ENCODE measurements at places on chromosomes 16 and 17.

DNA sequence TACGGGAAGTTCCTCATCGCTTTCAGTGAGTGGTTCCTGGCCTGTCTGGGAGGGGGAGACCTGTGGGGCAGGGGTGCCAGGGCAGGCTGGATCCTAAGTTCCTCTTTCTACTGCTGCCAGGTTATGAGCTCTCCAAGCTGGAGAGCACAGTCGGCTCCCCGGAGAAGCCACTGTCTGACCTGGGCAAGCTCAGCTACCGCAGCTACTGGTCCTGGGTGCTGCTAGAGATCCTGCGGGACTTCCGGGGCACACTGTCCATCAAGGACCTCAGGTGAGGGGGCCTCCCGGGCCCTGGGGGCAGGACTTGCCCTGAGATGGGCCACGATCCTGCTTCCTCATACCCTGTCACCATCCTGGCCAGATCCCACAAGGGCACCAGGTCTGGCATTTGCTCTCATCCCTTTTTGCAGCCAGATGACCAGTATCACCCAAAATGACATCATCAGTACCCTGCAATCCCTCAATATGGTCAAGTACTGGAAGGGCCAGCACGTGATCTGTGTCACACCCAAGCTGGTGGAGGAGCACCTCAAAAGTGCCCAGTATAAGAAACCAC is 5.1 kb downstream of the PRSS8 start:
- DNase-seq: no peak

DNA sequence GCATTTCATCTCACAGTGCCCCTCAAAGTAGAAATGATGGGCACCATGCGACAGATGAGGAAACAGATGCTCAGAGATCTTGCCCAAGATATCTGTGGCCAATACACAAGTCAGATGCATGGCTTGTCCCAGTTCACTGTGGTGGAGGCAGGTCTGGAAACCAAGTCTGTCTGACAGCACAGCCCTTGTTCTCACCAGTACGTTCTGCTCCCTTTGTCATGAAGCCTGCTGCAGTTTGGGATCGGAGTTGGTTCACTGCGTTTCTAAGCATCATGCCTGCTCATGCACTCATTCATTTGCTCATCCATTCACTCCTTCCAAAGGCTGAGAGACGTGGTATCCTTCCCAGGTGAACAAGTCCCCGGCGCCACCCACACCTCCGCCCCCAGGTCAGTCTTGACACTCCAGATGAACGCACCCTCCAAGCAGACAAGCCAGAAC is 27.2 kb upstream of the MEAK7 start:
- peak; percentile 8 for DNase-seq

DNA sequence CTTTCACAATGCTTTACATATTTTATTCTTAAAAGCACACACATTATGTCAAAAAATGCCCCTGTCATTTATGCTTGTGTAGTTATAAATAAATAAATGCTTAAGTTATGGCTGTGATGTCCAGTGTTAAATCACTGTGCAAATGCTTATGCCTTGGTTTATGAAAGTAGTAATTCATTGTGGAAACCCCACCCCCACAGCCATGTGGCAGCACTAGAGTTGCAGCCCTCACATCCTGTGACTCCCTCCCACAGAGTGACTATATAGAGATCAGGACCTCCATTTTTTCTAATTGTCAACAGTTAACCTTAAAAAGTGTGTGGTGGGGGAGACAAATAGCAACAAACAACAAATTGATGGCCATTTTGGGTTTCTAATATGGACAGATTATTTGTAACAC is 2.4 kb downstream of the SKAP1 start:
- no peak for DNase-seq

GRCh38 chr17:82076018-82076784 is 10.6 kb upstream of the DUS1L start:
- peak; percentile 35 for DNase-seq

GRCh38 chr17:72034000-72034399 is 86.8 kb upstream of the SOX9 start:
- DNase-seq: no peak

- DNase-seq: no peak
These were observed at the start of gene HAP1 for GRCh38 chr17:41734139-41734948. HAP1 (minus strand) TSS chr17:41734643; CDS start chr17:41734634, 9 bp downstream.

DNA sequence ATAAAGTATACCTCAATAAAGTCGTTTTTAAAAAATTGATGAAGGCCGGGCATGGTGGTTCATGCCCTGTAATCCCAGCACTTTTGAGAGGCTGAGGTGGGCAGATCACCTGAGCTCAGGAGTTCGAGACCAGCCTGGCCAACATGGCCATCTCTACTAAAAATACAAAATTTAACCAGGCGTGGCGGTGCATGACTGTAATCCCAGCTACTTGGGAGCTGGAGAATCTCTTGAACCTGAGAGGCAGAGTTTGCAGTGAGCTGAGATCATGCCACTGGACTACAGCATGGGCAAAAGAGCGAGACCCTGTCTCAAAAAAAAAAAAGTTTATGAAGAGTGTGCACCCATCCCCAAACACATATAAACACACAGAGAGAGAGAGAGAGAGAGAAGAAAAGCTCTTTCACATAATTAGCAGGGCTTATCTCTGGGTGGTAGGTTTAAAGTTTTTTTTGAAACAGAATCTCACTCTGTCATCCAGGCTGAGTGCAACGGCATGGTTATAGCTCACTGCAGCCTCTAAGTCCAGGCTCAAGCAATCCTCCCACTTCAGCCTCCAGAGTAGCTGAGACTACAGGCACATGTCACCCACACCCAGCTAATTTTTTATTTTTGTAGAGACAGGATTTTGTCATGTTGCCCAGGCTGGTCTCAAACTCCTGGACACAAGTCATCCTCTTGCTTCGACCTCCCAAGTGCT is 3.0 kb downstream of the SREBF1 start:
- DNase-seq: no peak

DNA sequence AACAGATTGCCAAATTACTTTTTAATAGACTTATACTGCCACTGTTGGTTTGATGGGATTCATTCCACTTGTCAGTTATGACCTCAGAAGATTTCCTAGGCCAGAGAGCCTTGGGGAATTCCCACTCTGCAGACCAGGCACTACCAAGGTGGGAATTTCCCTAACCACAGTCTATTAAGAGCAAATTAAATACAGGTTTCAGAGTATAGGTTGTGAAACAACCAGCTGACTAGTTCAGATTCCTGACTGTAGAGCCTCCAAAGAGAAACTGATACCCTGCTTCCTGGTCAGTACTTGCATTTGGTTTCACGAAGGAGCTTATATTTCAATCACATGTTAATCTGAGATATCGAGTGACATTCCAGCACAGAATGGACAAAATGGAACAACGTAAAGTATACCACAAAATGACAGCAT is 186.5 kb downstream of the STX8 start:
- DNase-seq: peak; percentile 92

DNA sequence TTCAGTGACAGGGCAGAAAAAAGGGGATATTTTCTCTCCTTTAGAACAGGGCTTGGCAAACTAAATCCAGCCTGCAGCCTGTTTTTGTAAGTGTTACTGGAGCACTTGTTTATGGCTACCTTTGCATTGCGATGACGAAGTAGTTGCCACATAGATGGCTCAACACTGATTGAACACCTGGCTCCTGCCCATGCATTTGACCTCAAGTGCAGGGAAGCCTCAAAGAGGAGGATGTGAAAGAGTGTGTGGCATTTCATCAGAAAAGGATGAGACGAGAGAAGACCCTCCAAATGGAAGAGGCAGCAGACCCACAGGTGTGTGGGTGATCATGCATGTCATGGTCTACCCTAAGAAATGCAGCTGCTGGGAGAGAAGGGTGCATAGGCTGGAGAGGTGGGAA is 32.7 kb upstream of the IRX5 start:
- DNase-seq: no peak

- no peak for DNase-seq
These were observed 18.7 kb downstream of the TNS4 start for GRCh38 chr17:40482722-40483121.

DNA sequence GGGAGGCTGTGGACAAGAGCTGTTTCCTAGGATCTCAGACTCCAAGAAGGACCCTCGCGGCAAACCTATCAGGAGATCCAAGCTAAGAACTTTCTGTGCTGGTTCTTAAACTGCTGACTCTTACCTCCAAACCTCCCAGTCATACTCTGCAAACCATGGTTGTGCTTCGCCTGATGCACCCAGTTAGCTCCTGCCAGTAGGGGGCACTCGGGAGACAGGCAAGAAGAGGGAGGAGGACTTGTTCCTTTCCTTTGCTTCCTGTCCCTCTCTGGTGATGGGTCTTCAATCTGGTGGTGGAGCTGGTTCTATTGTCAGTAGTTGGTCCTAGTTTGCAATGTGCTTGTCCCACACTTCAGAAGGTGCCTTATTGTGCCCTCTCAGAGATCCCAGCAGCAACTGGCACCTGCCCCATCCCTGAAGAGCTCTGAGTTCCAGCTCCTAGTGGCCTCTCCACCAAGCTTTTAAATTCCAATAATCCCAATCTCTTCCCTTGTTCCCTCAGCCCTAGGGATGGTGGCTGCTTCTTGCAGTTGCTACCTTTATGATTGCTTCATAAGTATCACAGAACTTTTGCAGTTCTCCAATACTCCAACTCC is 113.5 kb upstream of the RPL38 start:
- peak; percentile 64 for DNase-seq

GRCh38 chr16:3087243-3088235 is 11.6 kb downstream of the ZSCAN10 start:
- DNase-seq: no peak

- DNase-seq: no peak
These were observed 1.8 kb downstream of the PRM3 start for GRCh38 chr16:11271610-11272009.

GRCh38 chr17:78019367-78019975 is 61.0 kb downstream of the TNRC6C start:
- peak; percentile 55 for DNase-seq

- no peak for DNase-seq
These were observed 16.2 kb upstream of the MTMR4 start for GRCh38 chr17:58530655-58531054.

DNA sequence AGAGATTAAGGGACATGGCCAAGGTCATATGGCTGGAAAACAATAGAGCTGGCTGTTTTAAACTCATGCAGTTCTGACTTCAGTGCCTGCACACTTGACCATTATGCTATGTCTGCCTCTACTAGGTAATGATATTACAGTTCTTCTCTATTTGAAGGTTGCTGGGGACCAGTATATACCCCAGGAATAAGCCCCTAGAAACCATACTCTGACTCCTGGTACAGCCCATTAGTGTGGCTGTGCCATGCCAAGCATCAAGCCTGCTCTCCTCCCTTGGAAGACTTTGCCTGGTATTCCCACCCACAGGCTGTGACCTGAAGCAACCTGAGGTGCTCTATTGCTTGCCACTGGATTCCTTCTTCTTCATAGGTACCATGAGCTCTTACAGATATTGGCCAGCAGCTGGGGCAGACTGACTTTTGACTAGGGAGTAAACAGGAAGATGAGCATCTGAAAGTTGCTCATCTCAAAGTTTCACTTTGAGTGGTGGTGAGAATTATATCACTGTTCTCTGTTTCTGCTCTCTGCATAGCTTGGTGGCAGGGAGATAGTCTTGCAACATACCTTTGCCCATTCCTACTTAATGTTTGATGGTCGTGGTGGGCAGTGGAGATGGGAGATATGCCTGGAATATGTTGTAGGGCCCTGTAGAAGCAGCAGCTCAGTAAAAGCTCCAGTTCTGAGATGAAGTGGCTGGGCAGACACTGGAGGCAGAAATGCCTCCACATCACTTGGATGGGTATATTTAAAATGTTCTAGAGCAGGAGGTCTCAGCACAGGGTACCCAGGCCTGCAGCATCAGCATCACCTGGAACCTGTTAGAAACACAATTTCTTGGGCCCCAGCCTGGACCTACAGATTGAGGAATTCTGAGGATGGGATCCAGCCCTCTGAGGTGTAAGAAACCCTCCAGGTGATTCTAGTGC is 274.7 kb downstream of the HS3ST4 start:
- no peak for DNase-seq

DNA sequence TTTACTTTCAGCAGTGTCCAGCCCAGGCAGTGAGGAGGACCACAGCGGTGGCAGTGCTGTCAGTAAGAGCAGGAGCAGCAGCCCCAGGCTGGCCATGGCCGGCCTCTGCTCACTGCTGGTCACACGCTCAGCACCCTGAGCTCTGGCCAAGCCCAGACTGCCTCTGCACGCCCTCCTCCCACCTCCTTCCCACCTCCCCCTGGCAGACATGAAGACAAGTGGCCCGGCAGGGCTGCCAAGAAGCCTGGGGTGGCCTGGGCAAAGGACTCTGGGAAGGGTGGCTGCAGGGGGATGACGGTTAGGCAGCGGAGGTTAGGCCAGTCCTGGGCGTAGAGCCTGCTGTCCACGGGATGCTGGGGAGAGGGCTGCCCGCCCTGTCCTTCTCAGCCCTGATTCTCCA is at the start of gene C16orf89:
Gene C16orf89 (minus strand): TSS at position 144 of the 400 bp plus-strand sequence. CDS start 48 bp downstream, at position 96.
- DNase-seq: no peak

DNA sequence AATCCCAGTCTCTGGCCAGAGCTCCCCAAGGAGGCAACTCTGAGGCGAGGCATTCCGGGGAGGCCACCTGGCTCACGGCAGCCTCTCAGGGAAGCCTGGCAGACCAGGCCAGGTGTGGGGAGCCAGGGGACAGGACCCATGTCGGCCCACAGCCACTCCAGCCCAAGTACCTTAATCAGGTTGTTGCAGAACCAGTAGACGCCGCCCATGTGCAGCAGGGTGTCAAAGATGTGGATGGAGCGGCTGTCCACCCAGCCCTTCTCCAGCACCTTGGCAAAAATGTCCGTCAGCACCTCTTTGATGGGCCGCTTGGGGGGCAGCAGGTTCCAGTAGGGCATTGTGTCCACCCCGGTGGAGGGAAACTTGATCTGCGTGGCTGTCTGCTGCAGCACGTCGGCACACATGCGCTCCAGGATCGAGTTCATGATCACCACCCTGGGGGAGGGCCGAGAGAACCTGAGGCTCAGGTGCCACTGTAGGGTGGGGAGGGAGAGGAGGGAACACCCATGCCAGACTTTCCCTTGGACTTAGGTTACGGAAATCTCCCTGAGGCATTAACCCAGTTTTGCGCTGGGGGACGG is 7.8 kb downstream of the CSF3 start:
- no peak for DNase-seq

DNA sequence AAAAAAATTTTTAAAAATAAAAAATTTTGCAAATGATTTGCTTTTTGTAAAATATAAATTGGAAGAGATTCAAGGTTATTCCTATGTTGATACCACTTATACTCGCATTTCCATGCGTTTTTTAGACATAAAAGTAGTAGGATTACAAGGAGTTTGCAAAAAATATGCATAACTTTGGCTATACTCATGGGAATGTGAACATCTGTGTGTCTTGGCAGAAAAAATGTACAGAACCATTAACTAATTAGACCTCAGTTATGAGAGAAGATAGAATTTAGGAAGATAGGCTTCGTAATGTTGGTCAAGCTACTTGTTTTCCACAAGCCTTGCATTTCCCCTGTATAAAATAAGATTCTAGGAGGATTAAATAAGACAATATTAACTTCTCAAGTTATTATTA is 61.1 kb upstream of the VPS4A start:
- no peak for DNase-seq

DNA sequence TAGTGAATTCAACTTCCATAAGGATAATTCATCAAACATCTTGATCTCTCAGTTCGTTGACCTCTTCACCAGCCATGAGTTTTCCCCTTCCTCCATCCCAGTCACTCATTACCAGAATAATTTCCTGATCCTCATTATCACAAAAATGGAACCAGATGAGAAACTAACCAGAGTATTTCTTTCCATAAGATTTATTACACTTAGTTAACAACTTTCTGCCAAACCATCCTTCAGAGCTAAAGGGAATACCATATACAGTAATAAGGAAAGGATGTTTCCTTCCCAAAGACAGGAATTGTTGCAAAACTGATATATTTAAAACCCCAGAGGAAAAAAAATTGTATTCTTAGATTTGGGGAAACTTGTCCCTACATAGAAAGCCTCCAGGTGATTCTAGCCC is 8.6 kb downstream of the KRTAP29-1 start:
- DNase-seq: no peak

- no peak for DNase-seq
These were observed 1.6 kb downstream of the UBALD1 start for GRCh38 chr16:4612977-4613635.

All from fibroblast of mammary gland (primary cell).